ENCODE measurements at places on chromosomes 13 and 19.

DNA sequence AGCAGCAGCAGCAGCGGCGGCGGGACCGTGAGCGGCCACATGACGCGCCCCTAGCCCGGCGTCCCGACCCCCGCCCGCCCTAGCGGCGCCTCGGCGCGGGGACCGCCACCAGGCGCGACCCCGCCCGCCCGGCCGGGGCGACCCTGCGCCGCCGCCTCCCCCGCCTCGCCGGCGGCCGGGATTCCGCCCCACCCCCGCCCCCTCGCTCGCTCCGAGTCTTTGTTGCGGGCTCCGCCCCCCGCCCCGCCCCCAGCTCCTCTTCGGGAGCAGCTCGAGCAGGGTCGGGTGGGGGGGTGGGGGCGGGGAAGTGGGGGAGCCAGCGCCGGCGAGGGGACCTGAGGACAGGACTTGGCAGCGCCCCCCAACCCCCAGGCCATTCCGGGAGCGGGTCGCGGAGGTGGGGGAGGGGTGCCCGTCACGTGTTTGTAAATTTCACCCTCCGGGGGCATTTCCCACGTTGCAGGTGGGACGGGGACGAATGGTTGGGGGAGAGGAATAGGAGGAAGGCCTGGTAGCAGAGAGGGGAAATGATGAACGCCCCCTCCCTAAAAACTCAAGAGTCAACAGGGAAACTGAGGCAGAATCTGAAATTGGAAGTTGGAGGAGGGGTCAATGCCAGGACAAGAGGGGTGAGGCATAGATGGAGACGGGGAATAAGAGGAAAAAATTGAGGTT is at the start of gene OLFM2:
TSS of gene OLFM2 (minus strand) at position 190 of the 675 bp plus-strand sequence. CDS start at position 41, 149 bp downstream.
- DNase-seq = no peak

DNA sequence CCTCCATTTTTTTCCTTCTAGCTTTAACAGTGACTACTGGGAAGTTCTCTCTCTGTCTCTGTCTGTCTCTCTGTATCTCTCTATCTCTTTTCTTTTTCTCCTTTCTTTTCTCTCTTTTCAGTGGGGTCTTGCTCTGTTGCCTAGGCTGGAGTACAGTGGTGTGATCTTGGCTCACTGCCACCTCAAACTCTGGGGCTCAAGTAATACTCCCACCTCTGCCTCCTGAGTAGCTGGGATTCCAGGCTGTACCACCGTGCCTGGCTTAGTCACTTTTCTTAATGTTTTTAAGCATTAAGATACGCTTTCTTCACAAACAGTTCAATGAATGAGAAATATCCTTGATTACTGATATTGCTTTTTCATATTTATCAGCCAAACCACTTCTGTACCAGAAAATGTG is 13.1 kb downstream of the PCCA start:
- DNase-seq = no peak

DNA sequence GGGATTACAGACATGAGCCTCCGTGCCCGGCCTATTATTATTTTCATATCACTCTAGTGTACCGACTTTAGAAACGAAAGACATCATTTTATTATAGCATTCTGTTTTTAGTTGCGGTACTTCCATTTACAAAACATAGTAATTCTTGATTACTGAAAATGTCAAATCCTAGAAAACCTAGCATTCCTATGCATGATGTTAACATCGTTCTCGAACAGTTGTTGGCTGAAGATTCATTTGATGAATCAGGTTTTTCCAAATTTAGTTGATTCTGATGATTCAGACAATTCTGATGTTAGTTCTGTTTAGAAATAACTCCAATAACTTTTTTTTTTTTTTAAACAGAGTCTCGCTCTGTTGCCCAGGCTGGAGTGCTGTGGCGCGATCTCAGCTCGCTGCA is 11.5 kb upstream of the MTRF1 start:
- no peak for DNase-seq

GRCh38 chr19:50365434-50366306 is at the start of gene NAPSA:
TSS of gene NAPSA (minus strand) at chr19:50365639. CDS start at chr19:50365621, 18 bp downstream.
- DNase-seq = no peak

DNA sequence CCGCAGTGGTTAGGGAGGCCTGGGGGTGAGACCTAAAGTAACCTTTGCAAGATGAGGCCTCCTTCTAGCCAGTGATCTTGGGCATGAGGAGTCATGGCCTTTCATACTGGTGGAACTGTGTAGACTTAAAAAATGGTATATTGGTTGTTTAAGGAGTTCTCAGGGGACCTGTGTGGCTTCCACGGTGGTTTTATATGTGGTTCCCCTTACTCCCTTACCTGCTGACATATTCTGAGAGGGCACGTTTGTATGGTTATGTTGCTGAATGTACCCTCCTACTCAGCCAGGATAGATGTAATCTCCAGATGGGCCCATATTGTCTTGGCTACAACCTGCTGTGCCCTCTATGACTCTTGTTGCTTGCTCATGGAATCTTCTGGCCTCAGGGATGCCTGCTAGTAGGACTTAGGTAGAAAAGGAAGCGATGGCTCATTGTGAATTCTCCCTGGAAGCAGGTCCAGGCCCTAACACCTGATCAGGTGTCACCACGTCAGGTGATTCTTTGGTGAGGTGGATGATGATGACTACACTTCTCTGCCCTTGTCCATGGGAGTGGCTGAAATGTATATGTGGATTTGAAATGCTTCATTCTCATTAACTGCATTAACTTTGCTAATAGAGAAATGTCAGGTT is 1.8 kb downstream of the ZNF460 start:
- no peak for DNase-seq

GRCh38 chr13:21022056-21022979 is 39.1 kb downstream of the LATS2 start:
- DNase-seq = no peak

- DNase-seq = no peak
Observed at GRCh38 chr19:31908080-31908479, 437.3 kb upstream of the ZNF507 start.

DNA sequence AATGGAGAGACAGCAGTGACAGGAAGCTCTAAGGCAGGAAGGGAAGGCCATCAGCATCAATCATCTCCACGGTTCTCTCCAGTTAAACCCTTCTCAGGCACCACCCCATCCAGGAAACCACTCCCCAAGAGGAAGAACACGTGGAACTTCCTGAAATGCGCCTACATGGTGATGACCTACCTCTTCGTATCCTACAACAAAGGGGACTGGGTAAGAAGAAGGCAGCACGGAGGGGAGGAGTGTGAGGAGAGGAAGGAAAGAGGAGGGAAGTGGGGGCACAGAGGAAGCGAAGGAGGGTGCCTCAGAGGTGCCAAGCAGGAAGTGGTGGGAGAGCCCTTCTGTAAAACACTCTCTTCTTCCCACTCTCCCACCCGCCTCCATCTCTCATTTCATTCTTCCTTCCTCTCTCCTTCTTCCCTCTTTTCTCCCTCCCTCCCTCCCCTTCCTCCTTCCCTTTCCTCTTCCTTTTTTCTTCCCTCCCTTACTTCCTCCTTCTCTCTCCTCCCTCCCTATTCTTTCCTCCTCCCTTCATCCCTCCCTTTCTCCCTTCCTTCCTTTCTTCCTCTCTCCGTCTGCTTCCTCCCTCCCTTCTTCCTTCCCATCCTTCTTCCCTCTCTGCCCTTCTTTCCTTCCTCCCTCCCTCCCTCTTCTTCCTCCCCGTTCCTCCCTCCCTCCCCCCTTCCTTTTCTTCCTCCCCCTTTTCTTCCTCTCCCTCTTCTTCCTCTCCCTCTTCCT is 12.6 kb downstream of the ZSCAN5A start:
- DNase-seq = no peak

All from CD4-positive, alpha-beta T cell treated with Interleukin-10 for 1 hour (primary cell).